Hepatic stellate cell (primary cell): ENCODE measurements at places on chromosomes 1 and 21.

DNA sequence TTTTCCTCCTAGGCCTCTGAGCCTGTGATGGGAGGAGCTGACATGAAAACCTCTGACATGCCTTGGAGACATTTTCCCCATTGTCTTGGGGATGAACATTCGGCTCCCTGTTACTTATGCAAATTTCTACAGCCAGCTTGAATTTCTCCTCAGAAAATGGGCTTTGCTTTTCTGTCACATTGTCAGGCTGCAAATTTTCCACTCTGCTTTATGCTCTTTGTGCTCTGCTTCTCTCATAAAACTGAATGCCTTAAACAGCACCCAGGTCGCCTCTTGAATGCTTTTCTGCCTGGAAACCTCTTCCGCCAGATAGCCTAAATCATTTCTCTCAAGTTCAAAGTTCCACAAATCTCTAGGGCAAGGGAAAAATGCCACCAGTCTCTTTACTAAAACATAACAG lies 46.7 kb upstream of the TENT5C start:
- no peak for DNase-seq

- DNase-seq: no peak
Observed at GRCh38 chr1:229874136-229874535, 192.9 kb upstream of the GALNT2 start.

- no peak for DNase-seq
Observed at GRCh38 chr1:160400646-160401486, 502 bp downstream of the VANGL2 start.

GRCh38 chr1:47793563-47793962 lies 203.6 kb downstream of the TRABD2B start:
- DNase-seq: no peak

DNA sequence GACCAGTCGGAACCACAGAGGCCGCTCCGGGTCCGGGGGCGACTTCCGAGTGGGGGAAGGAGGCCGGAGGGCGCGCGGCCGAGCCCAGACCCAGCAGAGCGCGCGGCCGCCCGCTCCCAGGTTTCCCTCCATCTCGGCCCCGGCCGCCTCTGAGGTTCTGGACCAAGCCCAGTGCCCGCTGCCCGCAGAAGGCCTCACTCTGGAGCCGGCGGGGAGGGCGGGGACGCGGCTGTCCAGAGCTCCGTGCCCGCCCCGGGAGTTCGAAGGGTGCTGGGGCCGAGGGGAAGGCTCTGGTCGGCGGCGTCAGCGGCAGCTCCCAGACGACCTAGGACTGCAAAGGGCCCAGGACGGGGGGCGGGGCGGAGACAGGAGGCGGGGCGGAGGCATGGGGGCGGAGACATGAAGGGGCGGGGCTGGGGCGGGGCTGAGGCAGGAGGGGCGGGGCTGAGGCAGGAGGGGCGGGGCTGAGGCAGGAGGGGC lies 48.0 kb upstream of the SLC19A1 start:
- peak; percentile 36 for DNase-seq

DNA sequence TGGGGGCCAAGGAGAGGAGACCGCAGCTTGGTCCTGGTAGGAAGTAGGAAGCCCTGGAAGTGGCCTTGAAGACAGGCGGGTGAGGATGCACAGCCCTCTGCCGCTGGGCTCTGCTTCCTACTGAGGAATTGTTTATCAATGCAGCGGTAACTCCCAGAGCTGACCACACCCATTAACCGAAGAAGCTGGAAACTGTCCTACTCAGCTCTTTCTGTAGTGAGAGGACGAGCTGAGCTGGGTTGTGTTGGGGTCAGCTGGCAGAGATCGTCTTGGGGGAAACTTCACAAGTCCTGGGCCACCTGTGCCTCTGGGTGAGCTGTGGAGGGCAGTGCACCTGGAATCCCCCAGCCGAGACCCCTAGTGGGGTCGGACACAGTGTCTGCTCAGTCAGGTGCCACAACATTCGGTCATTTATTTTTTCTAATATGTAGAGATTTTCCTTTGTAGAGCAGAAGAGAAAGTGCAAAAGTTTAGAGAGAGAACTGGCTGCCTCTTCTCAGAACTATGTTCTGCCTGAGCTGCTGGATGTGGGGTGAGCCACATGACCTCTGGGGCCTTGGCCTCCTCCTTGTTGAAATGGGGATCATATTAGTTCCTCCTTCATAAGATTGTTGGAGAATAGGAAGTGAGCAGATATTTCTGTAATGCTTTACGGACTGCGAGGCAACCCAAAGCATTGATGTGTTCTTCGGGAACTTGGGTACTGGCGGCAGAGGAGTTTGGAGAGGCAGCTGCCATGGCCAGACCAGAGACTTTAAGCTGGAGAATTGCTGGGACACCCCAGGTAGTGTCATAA lies 3.6 kb downstream of the NECAP2 start:
- DNase-seq: no peak

DNA sequence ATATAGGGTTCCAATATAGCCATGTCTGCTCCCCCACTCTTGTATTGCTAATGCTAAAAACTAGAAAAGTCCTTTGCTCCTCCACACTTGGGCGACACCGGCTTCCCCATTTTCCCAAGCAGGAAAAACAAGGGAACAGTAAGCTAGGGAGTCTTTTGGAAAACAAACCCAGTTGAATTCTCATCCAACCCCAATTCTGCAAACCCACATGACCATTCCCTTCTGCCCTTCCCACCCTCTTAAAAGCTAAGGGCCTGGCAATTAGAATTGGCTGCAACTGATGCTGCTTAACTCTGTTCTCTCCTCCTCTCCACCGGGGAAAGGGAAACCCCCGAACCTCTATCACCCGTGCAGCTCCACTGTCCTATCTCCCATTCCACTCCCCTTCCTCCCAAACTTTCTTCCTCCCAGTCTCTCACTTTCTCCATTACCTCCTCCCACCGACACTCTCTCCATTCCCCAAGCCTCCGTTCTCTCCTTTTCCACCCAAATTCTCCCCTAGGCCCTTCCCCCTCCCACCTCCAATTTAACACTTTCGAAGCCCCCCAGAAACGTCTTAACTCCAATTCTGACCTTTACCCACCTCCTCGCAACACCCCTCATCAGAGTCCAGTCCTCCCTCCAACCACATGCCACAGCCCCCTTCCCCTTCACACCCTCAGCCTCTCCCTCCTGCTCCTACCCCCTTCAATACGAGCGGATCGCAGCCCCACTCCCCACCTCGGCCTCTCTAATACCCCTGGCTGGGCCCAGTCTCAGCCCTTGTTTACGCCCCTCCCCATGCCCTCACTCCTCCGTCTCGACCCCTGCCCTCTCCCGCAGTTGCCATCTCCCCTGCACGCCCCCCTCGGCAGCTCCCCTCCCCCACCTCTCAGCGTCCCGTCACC lies 701 bp downstream of the DEDD start:
- peak; percentile 40 for DNase-seq

DNA sequence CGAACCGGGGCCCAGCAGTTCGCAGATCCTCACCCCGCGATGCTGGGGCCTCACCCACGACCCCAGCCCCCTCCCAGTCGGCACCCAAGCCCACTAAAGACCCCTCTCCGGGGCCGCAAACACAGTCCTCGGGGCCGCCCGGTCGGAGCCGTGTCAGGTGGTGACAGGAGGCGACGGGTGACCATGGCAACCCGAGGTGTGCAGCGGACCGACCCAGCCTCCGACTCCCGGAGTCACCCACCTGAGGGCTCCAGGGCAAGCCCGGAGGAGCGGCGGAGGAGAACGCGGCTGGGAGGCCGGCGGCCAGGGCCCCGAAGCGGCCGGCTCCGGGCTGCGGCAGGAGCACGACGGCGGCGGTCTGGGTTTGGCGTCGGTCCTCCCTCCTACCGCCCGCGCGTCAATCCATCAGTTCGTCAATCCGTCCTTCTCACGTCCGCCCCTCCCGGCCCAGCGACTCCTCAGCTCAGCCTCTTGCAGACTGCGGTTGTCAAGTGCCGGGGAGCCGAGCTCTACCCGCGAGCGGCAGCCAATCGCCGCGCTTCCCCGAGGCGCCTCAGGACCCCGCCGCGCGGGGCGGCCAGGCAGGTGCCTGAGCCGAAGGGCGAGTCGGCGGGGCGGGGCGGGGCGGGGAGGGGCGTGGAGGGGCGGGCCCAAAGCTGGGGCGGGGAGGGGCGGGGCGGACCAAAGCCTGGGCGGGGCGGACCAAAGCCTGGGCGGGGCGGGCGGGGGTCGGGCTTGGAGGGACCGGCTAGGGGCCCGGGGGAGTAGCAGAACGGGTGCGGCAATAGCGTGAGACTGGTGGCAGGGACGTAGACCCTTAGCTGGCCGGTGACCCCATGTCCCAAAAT lies at the start of gene WDR47:
WDR47 (minus strand) TSS at position 482 of the 848 bp plus-strand sequence. CDS start 18,590 bp downstream, outside the sequence.
- peak; percentile 98 for DNase-seq

GRCh38 chr1:36203554-36204346 lies 20.5 kb upstream of the THRAP3 start:
- DNase-seq: peak; percentile 50

- DNase-seq: no peak
Observed at GRCh38 chr21:28975397-28975796, 17.3 kb downstream of the LTN1 start.

DNA sequence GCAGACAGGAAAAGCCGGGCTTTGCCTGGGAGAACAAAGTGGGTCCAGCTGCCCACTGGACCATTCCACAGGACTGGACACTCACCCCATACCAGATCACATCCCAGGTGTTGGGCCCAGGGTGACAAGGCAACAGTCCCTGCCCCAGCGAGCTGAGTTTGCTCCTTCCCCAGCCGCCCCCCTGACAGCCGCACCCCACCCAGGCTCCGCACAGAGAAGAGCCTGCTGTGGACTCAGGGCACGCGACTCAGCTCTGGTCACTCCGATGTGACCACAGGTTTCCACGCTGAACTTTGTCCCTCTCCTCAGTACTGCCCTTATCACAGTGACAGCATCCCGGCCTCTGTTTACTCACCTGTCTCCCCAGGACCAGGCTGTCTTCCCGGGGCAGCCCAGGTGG lies 1.2 kb downstream of the BMP8B start:
- no peak for DNase-seq

- no peak for DNase-seq
Observed at GRCh38 chr1:243422362-243422761, 166.5 kb downstream of the SDCCAG8 start.

DNA sequence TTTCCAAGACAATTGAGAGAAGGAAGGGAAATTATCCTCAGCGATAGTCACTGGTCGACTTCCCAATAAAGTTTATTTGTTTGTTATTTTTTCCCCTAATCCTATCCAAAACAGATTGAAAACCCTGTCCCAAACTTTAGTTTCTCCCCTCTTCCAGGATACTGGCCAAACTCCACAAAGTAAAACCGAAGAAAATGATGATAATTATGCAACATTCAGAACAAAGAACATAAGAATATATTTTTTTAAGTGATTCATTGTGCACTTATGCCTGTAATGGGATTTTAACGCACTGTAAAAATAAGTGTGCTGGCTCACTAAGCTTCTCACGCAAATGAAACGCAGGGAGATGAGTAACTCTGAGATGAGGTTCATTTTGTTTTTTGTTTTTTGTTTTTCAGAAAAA lies 6.0 kb downstream of the GLIS1 start:
- DNase-seq: peak; percentile 74
